Activated naive CD4-positive, alpha-beta T cell treated with anti-CD3 and anti-CD28 coated beads for 36 hours (primary cell): ENCODE measurements at places on chromosomes 2 and 18. TPM values are rescaled to one million over a fixed set of nuclear protein-coding genes. Genes with fewer than 3 reads are reported as not detected.

Gene EPAS1
- 2.1 TPM for total RNA-seq

Gene DSG2
- 0.49 TPM for total RNA-seq

Gene DSC3
- not detected for total RNA-seq

Gene SP9
- not detected for total RNA-seq

Gene CD28
- total RNA-seq, result 165 TPM

Gene ZNF407
- total RNA-seq, result 9.9 TPM

Gene LYG1
- total RNA-seq, result 0.32 TPM

Gene NOL4
- not detected for total RNA-seq

Gene SF3B6
- 151 TPM for total RNA-seq

Gene DNAH6
- 0.62 TPM for total RNA-seq

Gene FAP
- not detected for total RNA-seq

Gene RTP5
- total RNA-seq, result not detected
